Small intestine (tissue), 16 donors: ENCODE measurements at places on chromosomes 13 and 19.

- peak; percentile 89 for DNase-seq
Measured at GRCh38 chr19:42529248-42529764, 1.0 kb upstream of the CEACAM1 start.

- DNase-seq = no peak
Measured at GRCh38 chr19:51311351-51312257, at the start of gene IGLON5. IGLON5 (plus strand) TSS chr19:51311644; CDS start chr19:51311848, 204 bp downstream.

- no peak for DNase-seq
Measured at GRCh38 chr19:33609353-33609752, 12.4 kb upstream of the CHST8 start.

- no peak for DNase-seq
Measured at GRCh38 chr19:29393915-29394460, 131.8 kb upstream of the VSTM2B start.

- no peak for DNase-seq
Measured at GRCh38 chr19:16157601-16158000, 14.1 kb downstream of the HSH2D start.

- DNase-seq = peak; percentile 71
Measured at GRCh38 chr19:46265217-46265828, 31.5 kb upstream of the HIF3A start.

GRCh38 chr19:38879400-38879751, 1.3 kb upstream of the RINL start:
- DNase-seq = no peak

DNA sequence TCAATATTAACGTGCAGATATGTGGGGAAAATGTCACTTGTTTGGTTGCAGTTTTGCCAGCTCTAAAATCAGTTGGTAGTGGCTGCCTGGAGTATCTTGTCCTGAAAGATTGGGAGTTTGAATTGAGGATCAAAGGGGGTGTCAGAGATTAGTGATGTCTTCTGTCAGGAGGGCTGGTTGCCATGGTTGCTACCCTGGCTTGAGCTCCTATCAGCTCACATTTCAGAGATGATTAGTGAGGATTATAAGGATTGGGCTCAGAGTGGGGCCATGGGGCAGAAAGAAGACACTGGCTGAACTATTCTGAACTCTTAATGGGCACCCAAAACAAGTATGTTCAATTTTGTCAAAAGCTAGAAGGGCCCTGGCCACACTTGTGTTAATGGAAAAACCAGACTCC, 95.5 kb upstream of the RNF113B start:
- no peak for DNase-seq

- no peak for DNase-seq
Measured at GRCh38 chr13:32964987-32965386, 51.2 kb upstream of the KL start.

DNA sequence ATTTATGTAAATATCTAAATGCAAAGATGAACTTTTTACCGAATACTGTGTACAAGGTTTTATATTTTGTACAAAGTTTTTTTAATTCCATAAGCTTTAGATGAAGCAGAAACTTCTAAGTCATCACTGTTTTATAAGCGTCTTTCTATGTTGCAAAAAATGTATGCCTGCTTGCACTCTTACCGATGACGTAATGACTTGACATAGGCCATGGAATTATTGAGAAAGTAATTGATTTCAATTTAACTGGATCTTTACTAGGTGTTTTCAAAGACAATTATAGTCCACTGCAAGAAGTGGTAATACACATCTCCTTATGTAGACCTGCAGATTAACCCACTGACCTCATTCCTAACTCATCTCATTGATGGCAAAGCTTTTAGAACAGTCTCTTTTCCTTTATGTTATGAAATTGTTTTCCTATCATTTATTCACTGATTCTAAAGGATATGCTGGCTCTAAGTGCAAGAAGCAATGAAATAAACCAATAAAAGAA, 10.4 kb downstream of the DACH1 start:
- no peak for DNase-seq

GRCh38 chr13:75299246-75299645, 182.7 kb downstream of the TBC1D4 start:
- DNase-seq = no peak

DNA sequence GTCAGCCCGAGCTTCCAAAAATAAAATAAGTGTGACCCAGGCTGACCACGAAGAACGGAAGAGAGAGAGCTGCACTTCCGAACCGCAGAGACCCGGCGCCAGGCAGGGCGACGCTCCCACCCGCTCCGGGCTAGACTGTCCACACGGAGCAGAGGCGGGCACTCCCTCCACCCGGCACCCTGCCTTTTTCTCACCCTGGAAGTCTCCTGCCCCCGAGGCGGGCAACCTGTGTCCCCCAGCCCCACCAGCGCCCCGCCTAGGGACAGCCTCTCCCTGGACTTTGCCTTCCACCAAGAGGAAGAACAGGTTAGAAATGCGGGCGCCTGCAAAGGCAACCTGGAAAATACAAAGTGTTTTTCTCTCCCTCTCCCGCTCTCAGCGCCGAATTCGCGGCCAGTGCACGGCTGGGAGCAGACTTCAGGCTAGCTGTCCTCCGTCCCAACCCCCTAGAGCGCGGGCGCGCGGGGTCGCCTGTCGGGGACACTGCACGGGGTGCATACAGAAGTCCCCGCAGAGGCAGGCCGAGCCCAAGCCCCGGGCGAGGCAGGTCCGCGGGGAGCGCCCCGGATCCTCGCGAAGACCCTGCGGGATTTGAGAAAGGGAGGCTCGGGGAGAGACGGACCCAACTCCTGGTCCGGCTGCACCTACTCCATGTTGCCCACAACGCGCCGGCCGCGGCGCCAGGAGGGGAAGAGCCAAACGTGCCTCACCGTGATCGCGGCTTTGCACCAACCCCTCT, 845 bp downstream of the SPRY2 start:
- DNase-seq = peak; percentile 81
